Stimulated activated CD8-positive, alpha-beta memory T cell treated with anti-CD3 and anti-CD28 coated beads, Interleukin-4, amount 100 ng/mL, for 1 hour (primary cell): ENCODE measurements at places on chromosomes 5 and 9.

GRCh38 chr5:18811661-18812060 lies 1176.3 kb downstream of the CDH18 start:
- DNase-seq = no peak

- no peak for DNase-seq
These were observed 16.8 kb downstream of the SKP2 start for GRCh38 chr5:36168737-36169136.

DNA sequence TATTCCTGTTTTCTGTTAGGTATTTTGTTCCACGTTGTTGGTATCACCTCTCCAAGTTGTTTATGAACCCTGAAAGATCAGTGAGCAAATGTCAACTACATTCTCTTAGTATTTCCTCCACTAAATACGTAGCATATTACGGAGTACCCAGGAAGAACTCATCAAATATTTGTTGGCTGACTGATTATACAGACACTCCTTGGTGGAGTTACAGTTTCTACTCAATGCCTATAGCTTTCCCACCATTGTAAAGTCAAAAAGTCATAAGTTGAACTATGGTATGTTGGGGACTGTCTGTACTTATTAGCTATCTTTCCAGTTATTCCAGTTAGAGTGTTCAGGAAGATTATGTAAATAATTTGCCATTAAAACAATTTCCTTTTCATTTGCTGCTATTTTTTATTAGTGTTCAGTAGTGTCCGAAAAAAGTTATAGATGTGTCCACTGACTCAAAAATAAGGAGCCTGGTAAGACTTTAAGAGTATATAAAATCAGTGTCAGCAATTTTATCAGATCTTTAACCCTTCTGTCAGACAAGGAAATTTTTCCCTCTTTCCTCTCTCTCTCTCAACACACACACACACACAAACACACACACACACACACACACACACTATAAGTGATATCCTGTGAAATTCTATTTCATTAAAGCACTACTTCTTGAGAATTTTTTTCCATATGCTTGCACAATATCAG lies 6.8 kb upstream of the APBA1 start:
- no peak for DNase-seq

GRCh38 chr9:122126331-122127261 lies 33.0 kb downstream of the NDUFA8 start:
- no peak for DNase-seq

GRCh38 chr5:65197531-65198455 lies 283.9 kb downstream of the ADAMTS6 start:
- no peak for DNase-seq

DNA sequence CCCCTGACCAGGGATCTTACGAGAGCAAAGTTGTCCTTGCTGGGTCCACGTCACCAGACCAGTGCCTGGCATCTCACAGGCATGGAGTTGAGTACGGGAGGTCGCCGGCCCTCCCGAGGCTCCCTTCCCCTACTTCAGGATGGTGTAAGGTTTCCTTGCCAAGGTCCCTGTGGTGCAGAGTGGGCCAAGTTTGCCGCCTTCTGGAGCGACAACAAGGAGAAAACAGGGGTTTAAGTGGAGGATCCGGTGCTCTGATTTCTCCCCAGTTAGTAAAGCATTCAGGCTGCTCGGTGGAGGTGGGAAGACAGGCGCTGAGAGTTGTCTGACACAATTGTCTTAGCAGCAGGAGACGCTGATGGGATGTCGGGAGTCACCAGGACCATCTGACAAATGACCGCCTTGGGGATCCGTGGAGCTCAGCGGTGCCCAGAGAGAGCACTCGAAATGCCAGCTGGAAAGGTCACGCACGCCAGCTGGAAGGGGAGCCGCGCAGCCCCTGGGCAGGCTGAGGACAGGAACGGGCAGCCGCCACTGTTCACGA lies 37.3 kb downstream of the ADAMTS2 start:
- DNase-seq = no peak

- no peak for DNase-seq
These were observed 103.1 kb downstream of the FBN2 start for GRCh38 chr5:128434993-128435392.

- DNase-seq = no peak
These were observed 88.1 kb upstream of the PTPRD start for GRCh38 chr9:10700915-10701314.

- DNase-seq = no peak
These were observed 89.7 kb upstream of the SLC44A1 start for GRCh38 chr9:105154723-105155191.
